ENCODE measurements at places on chromosomes 7 and 10.

DNA sequence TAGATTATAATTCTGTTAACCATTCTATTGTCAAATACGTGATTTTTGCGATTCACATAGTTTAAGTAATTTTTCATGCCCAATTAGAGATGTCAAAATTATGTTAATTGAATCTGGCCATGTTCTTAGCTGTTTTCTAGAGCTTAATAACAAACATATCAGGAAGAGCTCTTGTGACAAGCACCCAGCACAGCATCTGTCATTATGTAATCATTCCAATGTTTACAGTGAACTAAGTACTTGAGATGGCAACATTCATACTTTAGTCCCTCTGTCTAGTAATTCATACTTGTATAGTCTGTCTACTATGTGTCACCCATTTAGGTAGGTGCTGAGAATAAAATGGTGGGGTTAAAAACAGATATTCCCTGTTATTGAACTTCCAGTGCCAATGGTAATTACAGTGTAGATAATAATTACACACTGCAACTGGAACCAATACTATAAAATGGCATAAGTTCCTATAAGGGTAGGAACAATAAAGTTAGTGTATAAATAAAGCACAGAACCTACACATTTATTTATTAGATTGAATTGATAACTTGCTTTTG lies 55.2 kb downstream of the ZEB1 start:
- no peak for DNase-seq

DNA sequence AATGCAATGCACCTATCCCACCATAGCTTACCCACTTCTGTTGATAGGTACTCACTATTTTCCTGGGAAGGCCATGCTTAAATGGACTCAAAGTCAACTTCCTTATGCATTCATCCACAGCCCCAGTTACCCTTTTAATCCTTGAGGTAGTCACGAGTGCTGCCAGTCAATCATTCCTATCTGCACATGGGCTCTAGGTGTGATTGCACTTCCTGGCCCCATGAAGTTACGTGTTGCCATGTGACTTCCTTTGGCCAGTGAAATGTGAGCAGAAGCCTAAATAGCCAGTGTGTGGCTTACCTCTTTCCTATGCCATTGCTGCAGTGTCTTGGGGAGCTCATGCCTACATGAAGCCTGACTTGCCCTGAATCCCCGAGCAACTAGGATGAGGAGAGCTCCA lies 23.5 kb upstream of the EIF5AL1 start:
- DNase-seq: no peak

GRCh38 chr7:153190452-153190851 lies 430.9 kb downstream of the ACTR3B start:
- no peak for DNase-seq

DNA sequence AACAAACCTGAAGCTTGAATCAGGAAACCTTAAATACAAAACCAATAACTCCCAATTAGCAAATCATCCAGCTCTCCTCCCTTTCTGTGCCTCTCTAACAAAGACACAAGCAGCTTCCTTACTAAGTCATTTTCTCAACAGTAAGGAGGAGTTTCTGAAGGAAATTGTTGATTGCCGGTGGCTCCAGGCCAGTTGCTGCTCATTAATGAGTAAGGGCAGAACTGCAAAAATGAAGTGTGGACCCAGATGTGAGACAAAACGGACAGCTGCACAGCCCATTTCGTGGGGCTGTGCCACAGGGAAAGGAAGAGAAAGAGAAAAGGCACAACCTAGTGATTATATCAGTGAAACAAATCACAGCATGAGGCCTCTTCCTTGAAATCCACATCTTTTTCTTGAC lies 42.8 kb upstream of the RHOBTB1 start:
- no peak for DNase-seq

DNA sequence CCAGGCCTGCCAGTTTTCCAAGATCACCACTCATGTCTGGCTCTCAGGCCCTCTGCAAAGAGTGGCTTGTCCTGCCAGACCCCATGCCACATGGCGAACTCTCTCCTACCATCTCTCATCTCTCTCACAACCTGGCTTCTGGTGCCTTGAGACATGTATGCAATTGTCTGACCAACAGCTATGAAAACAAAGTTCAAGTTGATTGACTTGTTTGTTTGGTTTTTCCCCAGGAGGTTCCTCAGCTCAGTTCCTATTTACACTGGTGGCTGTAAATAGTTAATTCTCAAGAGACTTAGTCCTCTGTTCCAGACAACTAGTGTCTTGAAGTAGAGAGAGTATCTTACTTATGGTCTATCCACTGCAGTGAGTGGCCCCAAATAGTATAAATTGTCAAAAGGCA lies 131.8 kb downstream of the SNX10 start:
- DNase-seq: no peak

DNA sequence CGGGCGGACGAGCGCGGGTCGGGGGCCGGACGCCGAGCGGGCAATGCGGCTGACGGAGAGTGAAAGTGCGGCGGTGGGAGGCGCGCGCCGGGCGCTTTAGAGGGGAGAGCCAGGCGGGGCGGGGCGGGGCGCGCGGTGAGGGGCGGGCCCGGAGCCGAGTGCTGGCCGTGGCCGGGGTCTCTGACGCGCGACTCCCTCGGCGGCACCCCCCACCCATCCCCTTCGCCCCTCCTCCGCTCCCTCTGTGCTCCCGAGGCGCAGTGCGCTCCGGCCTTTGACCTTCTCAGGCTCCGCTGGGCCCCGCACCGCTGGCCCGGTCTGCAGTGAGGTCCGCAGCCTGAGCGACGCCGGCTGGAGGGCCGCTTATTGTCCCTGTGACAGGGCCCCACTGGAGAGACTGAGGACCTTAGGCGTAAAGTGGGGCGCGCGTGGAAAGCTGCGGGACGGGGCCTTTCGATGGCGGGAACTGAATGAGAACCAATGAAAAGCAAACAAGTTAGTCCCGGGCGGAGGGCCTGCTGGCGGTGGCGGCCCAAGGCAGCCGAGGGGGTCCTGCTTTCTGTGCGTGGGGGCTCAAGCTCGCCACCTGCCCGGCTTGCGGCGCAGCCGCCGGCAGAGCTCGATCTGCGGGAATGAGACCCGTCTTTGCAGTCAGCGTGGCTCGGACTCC lies at the start of gene CXCL12:
Gene CXCL12, minus strand, starts transcription at position 72 of the 670 bp plus-strand sequence. CDS start 92 bp downstream, outside the sequence.
- no peak for DNase-seq

DNA sequence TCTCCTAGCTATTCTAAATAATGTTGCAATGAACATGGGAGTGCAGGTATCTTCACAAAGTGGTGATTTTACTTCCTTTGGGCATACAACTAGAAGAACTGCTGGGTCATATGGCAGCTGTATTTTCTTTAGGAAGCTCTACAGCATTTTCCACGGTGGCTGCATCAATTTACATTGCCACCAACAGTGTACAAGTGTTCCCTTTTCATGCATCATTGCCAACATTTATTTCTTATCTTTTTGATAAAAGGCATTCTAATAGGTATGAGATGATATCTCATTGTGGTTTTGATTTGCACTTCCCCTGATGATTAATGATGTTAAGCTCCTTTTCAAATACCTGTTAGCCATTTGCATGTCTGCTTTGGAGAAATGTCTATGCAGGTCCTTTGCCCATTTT lies 52.6 kb downstream of the NT5C2 start:
- no peak for DNase-seq

- DNase-seq: no peak
These were observed 49.0 kb upstream of the TRIM8 start for GRCh38 chr10:102595293-102595692.

DNA sequence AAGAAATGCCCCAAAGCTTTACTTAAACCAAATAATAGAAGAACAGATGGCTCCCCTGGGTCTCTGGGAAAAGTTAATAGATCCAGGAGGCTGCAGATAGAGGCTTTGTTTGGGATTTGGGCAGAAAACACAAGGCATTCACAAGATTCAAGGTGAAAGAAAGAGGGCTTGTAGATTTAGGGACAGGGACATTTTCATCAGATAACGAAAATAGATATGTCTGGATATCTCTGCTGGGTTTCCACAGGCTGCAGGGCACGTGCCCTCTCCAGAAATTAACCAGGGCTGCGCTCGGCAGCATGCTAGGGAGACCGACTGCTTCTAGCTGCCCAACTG lies 14.9 kb downstream of the CARD11 start:
- no peak for DNase-seq

- DNase-seq: no peak
These were observed 132.3 kb downstream of the CHN2 start for GRCh38 chr7:29326864-29327263.

DNA sequence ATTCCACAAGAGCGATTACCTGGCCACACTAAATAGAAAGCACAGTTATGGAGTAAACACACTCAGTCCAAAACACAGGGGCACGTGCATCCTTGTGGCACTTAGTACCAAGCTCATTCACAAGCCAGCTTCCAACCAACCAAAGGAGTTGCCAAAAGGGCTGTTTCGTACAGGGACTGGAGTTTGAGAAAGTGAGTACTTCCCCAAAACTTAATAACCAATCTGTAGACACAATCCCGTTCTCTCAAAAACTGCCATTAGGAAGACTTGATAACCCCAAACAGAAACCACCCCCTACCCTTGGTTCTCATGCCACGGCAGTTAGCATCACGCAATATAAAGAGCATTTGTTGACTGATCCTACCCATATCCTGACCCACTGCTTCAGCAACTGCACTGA lies 166.2 kb upstream of the ASAH2 start:
- no peak for DNase-seq

- no peak for DNase-seq
These were observed 1176.2 kb downstream of the DNAJB9 start for GRCh38 chr7:109745677-109746410.

- DNase-seq: no peak
These were observed 345.6 kb downstream of the PARD3 start for GRCh38 chr10:34469446-34469845.

DNA sequence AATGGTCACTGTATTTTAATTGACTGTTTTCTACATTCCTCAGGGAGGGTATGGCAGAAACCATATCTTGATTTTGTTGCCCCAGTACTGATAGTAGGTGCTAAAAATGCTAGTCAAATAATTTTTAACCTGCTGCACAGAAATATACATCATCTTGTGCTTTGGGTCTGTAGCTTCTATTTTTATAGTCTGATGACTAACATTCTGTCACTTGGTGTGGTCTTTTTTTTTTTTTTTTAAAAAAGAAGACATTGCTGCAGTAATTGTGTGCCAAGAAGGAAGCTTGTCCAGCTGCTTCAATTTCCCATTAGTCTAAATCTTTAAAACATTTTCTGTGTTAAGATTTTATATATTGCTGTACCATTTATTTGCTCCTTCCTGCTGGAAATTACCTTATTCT lies 83.6 kb downstream of the ICA1 start:
- DNase-seq: no peak

DNA sequence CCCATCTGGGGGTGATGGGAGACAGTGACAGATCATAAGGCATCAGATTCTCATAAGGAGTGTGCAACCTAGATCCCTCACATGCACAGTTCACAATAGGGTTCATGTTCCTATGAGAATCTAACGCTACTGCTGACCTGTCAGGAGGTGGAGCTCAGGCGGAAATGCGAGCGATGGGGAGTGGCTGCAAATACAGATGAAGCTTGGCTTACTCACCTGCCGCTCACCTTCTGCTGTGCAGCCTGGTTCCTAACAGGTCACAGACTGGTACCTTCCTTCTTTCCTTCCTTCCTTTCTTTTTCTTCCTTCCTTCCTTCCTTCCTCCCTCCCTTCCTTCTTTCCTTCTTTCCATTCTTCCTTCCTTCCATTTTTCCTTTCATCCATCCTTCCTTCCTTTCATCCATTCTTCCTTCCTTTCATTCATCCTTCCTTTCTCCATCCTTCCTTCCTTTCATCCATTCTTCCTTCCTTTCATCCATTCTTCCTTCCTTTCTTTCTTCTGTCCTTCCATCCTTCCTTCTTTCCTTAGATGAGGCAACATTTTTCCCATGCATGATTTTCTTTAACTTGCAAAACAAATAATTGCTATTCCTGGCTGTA lies 370.0 kb upstream of the AUTS2 start:
- no peak for DNase-seq

- no peak for DNase-seq
These were observed 109.1 kb downstream of the CHCHD3 start for GRCh38 chr7:132972745-132973144.

GRCh38 chr7:114354306-114354705 lies 60.3 kb upstream of the FOXP2 start:
- DNase-seq: no peak

GRCh38 chr10:26858707-26859034 lies 2.1 kb downstream of the ABI1 start:
- no peak for DNase-seq

DNA sequence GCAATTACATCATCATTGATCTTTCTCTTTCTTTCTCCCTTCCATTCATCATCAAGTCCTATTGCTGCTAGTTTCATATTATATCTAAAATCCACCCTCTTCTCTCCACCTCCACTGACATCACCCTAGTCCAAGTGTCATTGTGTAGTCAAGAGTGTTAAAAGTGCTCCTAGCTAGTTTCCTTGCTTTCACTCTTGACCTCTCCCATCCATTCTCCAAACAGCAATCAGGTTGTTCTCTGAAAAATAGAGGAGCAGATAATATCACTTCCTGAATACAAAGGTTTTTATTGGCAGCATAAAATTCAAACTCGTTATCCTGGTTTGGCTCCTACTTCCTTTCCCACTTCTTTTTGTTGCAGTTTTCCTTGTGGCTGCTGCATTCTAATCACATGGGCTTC lies 61.6 kb upstream of the PHF14 start:
- DNase-seq: no peak

DNA sequence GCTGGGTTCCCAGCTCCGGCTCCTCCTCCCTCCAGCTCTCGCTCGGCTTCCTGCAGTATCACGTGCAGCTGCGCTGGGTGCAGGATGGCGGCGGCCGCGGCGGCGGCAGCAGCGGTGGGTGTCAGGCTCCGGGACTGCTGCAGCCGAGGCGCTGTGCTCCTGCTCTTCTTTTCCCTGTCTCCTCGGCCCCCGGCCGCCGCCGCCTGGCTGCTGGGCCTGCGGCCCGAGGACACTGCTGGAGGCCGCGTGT lies at the start of gene CNNM1:
Gene CNNM1, plus strand, starts transcription at position 53 of the 250 bp plus-strand sequence. Its CDS starts 32 bp downstream, at position 85.
- DNase-seq: no peak

GRCh38 chr10:13686331-13686752 lies 99.6 kb downstream of the PRPF18 start:
- DNase-seq: no peak

DNA sequence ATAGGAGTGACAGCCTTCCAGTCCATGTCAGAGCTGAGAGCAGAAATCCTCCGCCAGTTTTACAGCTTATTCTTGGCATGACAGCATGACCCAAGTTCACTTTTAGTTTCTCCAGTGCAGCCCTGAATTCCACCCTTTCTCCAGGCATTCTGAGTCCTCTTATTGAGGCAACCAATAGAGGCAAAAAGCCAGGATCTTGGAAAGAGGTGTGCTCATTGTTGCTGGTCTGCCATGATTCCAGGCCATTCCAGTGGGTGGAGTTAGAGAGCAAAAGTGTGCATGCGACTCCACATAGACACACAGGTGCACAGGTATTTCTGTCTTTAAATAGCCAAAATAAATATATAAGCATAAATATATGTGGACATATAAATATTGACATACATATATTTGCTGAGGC lies 224.7 kb upstream of the ADARB2 start:
- DNase-seq: no peak

- no peak for DNase-seq
These were observed 380.5 kb upstream of the AUTS2 start for GRCh38 chr7:69217516-69218350.
